Calu3 (cell line): ENCODE measurements at places on chromosomes 3 and 15. TPM values are rescaled to one million over a fixed set of nuclear protein-coding genes. Genes with fewer than 3 reads are reported as not detected.
A peak's percentile ranks its signal among the peaks of the same experiment; 100 is the strongest.

GRCh38 chr3:49173116-49173791 is 1.9 kb downstream of the KLHDC8B start:
- no peak for DNase-seq

DNA sequence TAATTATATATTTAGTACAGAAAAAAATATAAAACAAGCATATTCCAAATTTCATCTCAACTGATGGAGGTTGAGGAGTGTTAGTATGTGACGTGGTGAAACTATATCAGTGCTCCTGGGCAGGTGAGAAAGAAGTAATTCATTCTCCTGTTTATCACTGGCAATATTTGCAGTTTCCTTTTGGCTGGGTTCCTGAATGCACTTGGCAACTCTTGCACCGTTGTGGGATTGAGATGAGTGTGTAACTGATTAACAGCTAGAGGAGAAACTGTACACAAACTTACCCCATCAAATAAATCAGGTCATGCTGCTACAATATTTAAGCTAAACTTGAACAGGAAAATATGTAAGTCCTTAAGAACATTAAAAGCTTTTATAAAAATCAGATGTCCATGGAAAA is 2.1 kb upstream of the ATP13A4 start:
- peak; percentile 79 for DNase-seq

The VWA5B2 gene
- total RNA-seq: 0.54 and 0.90 TPM in 2 replicates

The CYP11A1 gene
- total RNA-seq: not detected in 2 replicates

The GOLGA8S gene
- total RNA-seq: 0.09 TPM in 1 of 2 replicates, not detected in the other
